ENCODE measurements at places on chromosomes 12 and 14.
A peak's percentile ranks its signal among the peaks of the same experiment; 100 is the strongest.

DNA sequence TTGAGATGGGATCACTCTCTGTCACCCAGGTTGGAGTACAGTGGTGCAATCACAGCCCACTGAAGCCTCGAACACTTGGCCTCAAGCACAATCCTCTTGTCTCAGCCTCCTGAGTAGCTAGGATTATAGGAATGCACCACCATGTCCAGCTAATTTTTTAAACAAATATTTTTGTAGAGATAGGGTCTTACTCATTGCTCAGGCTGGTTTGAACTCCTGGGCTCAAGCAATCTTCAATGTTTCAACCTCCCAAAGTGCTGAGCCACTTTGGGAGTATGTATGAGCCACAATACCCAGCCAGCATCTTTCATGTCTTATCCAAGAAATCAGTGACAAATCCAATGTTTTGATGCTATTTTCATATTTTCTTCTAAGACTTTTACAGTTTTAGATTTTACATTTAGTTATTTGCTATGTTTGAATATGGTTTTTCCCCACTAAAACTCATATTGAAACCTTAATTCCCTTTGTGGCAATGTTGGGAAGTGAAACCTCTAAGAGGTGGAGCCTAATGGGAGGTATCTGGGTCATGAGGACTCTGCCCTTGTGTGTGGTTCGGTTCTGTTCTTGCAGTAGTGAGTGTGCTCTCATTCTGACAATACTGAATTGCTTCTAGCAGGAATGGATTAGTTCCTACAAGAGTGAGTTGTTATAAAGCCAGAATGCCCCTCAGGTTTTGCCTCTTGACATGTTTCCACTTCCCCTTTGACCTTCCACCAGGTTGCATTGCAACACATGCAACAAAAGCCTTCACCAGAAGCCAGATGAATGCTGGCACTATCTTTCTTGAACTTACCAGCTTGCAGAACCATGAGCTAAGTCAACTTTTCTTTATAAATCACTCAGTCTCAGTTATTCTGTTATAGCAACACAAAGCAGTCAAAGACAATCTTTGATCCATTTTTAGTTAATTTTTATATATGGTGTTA lies 80.8 kb upstream of the AMIGO2 start:
- no peak for DNase-seq

DNA sequence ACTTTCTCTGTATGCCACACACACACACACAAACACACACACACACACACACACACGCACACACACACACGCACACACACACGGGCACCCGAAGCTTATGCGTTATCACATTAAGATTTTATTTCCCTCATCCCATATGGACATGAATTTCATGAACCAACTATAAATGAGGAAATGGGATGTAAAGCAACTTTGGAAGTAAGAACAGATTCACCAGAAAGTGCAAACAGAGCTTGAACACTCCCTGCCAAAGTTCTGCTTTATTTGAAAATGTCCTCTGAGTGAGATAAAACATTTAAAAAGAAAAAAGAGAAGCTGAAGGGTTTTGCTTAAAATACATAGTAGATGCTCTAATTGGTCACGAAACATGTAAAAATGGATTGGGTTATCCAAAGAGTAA lies 90.4 kb upstream of the OTX2 start:
- DNase-seq: no peak

DNA sequence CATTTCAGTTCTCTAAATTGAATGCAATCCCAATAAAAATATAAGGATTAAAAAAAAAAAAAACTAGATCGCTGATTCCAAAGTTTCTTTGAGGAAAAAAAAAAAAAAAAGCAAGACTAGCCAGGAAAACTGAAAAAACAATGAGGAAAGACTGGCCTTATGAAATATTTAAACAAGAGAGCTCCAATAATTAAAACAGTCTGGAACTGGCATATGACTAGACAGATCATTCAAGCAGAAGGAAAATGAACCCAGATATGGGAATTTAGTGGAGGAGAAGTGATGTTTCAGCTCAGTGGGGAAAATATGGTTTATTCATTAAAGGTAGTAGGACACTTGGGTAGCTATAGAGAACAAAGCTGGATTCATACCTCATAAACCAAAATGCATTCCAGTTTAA lies 42.0 kb upstream of the TBC1D15 start:
- DNase-seq: no peak

GRCh38 chr14:85482552-85482951 lies 47.4 kb upstream of the FLRT2 start:
- DNase-seq: no peak

DNA sequence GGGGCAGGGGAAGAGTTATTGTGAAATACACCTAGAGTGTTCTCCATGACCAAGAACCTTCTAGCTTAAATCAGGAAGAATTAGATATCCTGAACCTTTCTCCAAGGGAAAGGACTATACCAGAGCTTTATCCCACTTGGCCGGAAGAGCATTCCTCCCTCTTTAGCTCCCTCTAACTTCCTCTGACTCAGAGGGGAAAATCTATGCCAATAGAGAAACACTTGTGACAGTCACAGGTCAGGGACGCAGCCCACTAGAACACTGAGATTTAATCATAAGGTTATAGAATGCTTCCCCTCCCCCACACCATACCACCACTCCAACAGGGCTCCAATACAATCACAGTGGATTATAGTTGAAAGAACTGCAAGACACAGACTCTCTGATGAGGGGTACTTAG lies 55.4 kb upstream of the RFX4 start:
- no peak for DNase-seq

- DNase-seq: no peak
Measured at GRCh38 chr14:66239589-66239988, 246.6 kb upstream of the CCDC196 start.

DNA sequence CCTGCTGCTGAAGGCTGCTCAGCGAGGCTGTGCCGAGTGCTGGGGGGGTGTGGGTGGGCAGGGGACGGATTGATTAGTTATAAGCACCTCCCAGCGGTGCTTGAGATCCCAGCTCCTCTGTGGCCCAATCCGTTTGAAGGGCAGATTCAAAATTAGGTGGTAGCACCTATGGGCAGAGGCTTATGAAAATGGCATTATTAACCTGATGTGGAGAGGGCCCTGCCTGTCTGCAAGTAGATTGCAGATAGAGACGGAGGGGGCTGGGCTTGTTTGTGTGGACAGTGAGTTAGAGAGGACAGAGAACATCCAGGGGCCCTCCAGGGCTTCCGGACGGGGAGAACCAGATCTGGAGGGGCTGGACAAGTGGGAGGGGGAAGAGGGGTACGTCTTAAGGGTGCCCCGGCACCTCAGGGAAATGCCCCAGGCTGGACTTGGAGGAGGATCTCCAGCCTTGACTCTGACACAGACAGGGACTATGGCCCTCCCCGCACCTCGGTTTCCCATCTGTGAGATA lies at the start of gene RTL1:
Gene RTL1, minus strand, starts transcription at position 51 of the 514 bp plus-strand sequence. CDS start 18,934 bp downstream, outside the sequence.
- no peak for DNase-seq

GRCh38 chr12:90029317-90029716 lies 320.7 kb upstream of the ATP2B1 start:
- DNase-seq: no peak

DNA sequence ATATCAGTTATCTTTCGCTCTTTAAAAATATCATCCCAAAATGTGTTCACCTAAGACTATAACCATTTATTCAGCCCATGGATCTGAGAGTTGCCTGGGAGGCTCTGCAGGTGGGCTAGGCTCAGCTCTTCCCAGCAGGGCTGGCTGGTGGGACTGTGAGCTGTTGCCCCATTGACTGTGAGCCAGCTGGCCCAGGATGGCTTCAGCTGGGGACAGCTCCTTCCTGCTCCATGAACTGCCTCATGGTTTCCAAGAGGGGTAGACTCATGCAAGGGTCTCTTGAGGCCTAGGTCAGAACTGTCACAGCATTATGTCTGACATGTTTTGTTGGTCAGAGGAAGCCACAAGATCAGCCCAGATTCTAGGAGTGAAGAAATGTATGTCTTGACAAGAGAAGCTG lies 114.1 kb upstream of the E2F7 start:
- DNase-seq: no peak

- DNase-seq: no peak
Measured at GRCh38 chr14:37469650-37470049, 125.4 kb downstream of the FOXA1 start.

- DNase-seq: no peak
Measured at GRCh38 chr14:101600891-101601605, 39.8 kb downstream of the DIO3 start.

GRCh38 chr12:113815031-113815430 lies 151.1 kb downstream of the RBM19 start:
- no peak for DNase-seq

DNA sequence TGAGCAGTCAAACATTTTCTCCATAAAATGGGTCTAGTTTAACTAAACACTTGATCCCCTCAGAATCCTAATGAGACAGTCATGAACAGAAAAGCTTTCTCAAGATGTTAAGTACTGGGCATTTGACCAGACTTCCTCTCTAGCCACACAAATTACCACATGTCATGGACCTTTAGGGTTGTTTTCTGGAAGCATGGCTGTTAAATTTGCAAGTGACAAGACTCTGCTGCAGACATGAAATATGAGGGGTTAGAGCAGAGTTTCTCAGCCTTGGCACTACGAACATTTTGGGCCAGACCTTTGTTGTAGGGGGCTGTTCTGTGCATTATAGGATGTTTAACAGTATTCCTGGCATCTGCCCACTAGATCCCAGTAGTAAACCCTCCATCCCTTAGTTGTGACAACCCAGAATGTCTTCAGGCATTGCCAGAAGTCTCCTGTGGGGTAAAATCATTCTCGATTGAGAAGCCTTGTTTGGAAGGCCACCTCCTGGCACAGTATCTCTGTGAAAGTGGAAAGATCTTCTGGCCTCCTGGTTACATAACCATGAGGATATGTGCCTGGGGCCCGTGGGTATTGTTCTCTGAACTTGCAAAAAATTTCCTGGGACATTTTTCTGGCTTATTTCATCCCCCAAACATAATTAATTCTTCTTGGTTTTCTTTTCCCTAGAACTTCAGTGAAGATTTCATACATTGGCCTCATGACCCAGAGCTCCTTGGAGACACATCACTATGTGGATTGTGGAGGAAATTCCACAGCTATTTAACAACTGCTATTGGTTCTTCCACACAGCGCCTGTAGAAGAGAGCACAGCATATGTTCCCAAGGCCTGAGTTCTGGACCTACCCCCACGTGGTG lies 4.3 kb downstream of the TMEM106C start:
- DNase-seq: peak; percentile 52

DNA sequence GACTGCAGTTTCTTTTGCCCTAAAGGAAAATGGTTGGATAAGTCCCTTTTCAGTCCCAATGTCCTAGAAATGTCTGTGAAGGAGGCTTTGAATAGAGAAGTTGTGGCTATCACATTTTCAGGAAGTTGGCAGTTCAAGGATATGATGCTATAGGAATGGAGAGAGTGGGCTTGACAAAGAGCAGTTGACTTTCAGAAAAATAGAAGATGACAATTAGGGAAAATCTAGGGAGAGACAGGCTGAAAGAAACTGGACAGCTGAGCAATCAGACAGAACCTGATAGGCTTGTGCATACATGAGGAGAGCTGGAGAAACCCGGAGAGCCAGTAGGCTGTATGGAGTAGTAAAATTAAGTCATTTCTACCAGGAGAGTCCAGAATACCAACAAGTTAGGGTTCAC lies 50.5 kb downstream of the LMNTD1 start:
- DNase-seq: no peak

DNA sequence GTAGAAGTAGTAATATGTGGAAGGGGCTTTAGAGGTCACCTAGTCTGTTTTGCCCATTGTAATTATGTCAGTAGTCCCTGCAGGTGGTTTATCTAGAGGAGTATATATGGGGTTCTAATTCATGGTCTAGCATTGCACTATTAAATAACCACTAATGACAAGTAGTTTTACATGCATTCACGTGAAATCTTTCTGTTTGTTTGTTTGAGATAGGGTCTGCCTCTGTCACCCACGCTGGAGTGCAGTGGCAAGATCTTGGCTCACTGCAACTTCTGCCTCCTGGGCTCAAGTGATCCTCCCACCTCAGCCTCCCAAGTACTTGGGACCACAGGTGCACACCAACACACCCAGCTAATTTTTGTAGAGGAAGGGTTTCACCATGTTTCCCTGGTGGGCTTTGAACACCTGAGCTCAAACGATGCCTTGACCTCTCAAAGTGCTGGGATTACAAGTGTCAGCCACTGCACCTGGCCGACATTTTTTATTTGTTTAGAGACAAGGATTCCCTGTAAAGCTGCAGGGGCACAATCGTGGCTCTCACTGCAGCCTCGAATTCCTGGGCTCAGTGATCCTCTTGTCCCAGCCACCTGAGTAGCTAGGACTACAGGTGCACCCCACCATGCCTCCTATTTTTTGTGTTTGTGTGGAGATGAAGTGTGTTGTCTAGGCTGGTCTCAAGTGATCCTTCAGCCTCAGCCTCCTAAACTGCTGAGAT lies 12.0 kb upstream of the PSEN1 start:
- DNase-seq: no peak

- DNase-seq: no peak
Measured at GRCh38 chr14:86543521-86543920, 1013.6 kb downstream of the FLRT2 start.

DNA sequence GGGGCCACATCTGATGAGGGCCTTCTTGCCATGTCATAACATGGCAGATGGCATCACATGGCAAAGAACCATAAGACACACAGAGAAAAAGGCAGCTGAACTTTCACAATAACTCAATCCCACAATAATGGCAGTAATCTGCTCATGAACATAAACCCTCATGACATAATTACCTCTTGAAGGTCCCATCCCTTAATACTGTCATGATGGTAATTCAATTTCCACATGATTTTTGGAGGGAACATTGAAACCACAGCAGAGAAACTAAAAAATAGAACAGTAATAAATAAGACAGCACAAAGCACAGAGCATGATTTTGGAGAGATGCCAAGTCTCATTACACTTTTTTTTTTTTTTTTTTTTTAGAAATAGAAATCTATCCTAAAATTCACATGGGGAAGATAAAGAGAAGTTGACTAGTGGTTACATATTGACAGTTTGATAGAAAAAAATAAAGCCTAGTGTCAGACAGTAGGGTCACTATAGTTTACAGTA lies 61.8 kb upstream of the ATF7IP start:
- no peak for DNase-seq

GRCh38 chr14:105325303-105325702 lies 10.8 kb downstream of the PACS2 start:
- no peak for DNase-seq

GRCh38 chr12:128307791-128308190 lies 40.8 kb downstream of the TMEM132C start:
- no peak for DNase-seq

DNA sequence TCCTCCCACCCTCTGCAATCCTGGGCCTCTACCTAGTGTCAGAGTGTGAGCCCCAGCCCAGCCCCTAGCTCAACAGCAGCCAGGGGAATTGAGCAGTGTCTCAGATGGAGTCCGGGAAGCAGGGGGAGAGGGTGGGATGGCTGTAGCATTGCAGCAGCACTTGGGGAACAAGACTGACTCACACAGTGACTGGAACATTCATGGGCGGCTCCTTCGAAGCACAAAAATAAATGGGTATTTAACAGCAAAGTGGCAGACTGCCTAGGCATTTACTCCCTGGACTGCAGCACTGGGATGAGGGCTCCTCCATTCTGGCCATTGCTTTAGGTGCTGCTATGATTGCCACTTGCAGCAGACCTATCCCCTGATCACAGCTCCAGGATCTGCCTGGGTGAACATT lies 46.0 kb upstream of the STK38L start:
- no peak for DNase-seq

- DNase-seq: no peak
Measured at GRCh38 chr14:90551070-90551704, 154.4 kb downstream of the CALM1 start.

GRCh38 chr14:88872976-88873375 lies 48.5 kb downstream of the TTC8 start:
- no peak for DNase-seq
